Right lobe of liver (tissue), 6 donors: ENCODE measurements at places on chromosomes 3 and 15.

DNA sequence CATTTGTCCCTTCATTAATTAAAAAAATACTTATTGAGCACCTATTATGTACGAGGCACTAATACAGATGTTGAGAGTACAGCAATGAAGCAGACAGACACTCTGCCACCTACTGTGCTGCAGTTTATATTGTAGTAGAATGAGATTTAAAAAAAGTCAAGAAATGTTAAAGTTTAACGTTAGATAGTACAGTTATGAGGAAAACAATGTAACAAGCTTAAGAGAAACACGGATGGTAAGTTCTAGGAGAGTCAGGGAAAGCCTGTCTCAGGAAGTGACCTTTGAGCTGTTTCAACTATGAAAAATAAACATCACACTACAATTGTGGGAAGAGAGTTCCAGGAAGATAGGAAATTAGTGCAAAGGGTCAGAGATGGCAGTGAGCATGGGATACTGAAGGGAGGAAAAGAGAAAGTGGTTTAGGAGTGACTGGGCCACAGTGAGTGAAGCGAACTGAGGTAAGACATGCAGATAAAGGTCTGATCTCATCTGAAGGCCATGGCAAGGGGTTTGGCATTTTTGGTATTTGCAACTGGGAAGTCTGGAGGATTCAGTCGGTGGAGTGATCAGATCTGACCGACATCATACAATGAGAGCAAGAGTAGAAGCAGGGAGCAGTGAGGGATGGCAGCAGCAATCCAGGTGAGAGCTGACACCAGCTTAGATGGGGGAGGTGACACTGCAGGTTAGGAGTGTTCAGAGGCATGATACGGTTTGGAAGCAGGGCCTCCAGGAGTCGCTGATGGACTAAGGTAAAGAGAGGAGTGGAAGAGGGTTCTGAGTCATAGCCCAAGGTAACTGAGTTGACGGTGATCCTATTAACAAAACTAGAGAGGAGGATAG is 28.5 kb downstream of the PLSCR4 start:
- DNase-seq, result peak; percentile 54

- no peak for DNase-seq
Observed at GRCh38 chr3:129031476-129032215, 28.9 kb upstream of the GP9 start.

GRCh38 chr15:51255533-51255932 is 82.9 kb downstream of the CYP19A1 start:
- no peak for DNase-seq

GRCh38 chr3:152976239-152976638 is 141.3 kb downstream of the P2RY1 start:
- no peak for DNase-seq

DNA sequence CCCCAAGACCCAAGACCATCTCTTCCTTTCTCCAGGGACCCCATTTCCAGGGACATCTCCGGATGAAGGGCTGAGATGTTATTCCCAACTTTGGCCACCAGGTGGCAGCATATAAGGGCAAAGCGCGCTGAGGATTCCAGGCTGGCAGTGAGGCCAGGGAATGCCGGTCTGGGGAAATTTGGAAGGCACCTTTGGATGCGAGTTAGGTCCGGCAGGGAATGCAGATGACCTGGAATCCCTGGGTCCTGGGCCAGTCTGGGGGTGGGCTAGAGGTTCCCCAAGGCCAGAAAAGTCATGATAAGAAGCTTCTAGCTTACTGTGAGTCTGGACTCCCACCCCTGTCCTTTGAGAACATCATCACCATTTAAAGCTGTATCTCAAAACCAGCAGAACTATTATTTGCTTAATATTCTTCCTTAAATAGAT is 1.6 kb upstream of the CHST13 start:
- DNase-seq, result peak; percentile 81

GRCh38 chr15:41028853-41029252 is 75.6 kb downstream of the CHAC1 start:
- no peak for DNase-seq

GRCh38 chr3:111319598-111319997 is 222.4 kb upstream of the CD96 start:
- DNase-seq, result no peak

DNA sequence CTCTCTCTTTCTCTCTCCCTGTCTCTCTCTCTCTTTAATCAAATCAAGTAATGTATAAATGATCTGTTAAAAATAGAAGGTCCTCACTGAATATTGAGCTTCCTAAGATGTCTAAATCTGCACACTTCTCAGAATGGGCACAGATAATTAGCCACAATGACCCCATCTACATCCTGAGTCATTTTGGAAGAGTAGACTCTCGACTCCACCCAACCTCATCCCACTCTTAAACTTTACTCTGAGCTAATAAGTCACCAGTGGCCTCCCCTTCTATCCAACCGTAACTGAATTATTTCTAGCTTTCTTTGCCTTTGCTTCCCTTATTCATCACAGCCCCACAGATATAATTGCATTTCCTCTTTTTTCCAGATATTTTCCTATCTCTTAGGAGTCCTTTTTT is 326.5 kb upstream of the ZNF717 start:
- DNase-seq, result no peak

DNA sequence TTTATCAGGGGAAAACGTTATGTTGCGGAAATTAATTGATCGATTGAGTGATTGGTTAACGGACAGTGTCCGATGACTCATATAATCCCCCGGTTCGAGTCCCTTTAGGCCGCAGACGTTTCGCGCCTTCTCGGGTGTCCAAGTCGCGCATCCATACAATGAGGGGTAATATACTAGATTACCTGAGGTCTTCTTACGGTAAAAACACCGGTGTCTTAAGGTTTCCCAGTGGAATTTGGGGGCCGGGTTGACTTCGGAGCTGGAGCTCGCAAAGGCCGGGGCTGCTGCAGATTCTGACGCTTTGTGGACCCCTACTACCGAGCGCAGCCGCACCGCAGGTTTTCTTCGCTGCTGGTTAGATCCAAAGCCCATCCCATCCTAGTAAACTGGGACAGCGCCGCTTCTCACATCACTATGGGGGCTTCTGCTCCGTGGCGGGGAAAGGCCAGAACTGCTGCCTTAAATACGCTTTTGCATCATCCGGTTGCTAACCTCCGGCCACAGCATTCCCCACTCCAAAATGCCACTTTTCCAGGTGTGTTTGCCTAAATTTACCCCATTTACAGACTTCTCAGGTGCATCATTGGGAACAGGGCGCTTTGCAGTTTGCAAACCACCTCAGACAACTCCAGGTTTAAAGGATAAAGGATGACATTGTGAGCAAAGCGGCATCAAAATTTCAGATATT is 858 bp upstream of the SACM1L start:
- peak; percentile 61 for DNase-seq

DNA sequence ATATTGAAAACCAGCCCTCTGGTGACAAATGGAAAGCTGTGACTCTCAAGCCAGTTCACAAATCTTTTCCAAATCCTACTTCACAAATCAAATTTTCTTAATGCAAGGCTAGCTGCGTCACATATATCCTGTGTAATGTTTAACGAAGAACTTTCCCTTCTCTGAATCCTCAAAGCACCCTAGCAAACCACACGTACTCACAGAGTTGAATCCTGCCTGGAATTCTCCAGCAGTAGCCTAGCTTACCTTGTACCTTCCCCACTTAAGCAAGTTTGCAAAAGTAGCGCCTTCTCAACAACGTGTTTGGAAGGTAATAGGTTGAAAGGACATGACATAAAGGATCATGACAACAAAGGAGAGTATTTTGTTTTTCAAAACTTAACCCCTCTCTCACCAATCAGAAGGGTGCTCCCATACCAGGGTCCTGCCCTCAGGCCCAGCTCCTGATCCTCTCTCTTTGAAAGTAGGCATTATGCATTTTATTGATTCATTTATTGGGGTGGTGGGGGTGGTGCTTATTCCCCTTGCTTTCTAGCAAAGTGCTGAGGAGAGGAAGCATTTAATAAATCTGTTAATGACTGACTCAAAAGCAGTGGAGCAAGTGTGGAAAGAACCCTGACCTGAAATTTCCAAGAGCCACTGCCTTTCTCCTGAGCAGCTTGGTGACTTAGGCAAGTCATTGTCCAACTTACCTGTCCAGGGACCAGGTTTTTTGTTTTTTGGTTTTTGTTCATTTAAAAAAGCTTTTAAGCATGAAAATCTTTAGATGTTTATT is 531.6 kb downstream of the MECOM start:
- no peak for DNase-seq

GRCh38 chr15:68379058-68379758 is 52.8 kb downstream of the ITGA11 start:
- DNase-seq, result no peak

- no peak for DNase-seq
Observed at GRCh38 chr3:127590282-127590592, 296 bp downstream of the TPRA1 start.

DNA sequence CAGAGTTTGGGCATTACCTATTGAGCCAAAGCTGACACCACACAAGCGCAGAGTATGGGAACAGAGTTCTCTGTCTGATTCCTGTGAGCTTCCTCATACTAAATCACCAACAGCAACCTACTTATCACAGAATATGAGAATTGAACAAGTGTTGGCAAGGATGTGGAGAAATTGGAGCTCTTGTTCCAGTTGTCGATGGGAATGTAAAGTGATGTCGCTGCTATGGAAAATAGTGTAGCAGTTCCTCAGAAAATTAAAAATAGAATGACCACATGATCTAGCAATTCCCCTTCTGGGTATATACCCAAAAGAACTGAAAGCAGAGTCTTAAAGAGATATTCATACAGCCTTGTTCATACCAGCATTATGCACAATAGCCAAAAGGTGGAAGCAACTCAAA is 33.4 kb downstream of the CD86 start:
- no peak for DNase-seq

DNA sequence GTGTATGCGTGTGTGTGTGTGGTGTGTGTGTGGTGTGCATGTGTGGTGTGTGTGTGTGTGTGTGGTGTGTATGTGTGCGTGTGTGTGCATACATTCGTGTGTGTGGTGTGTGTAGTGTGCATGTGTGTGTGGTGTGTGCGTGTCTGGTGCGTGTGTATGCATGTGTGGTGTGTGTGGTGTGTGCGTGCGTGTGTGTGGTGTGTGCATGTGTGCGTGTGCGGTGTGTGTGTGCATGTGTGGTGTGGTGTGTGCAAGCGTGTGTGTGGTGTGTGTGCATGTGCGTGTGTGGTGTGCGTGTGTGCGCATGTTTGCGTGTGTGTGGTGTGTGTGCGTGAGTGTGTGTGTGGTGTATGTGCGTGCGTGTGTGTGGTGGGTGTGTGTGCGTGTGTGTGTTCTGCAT is 210.4 kb downstream of the LRTM1 start:
- DNase-seq, result no peak

DNA sequence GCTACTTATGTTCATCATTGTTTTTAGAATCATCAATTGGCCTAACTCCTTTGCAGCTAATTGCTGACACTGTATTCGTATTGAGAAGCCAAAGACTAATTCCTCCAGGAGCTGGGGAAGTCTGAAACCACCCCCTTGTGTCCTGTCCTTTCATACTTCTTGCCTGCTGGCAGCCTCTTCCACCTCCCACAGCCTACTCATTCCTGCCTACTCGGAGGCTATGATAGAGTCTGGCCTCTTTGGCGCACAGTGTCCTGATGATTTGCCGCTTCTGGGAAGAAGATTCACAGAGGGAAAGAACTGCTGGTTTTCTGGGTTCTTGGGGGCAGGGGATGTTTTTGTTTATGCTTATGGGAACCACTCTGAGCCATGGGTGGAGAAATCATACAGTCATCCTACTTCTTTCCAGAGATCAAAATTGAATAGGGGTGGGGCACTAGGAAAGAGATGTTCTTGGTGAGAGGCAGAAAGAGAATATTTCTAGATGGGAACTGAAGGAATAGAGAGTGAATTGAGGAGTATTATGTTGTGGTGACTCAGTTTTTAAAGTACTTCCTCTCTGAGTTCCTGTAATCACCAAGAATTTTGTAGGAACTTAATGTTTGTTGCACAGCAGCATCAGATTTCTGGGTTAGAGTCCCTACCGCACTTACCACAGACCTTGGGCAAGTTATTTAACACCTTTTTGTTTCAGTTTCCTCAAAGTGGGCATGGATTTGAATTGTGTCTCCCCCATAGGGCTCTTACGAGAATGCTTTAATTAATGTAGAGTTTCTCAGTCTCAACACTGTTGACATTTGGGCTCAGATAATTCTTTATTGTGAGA is 22.1 kb upstream of the SCAANT1 start:
- DNase-seq, result no peak

DNA sequence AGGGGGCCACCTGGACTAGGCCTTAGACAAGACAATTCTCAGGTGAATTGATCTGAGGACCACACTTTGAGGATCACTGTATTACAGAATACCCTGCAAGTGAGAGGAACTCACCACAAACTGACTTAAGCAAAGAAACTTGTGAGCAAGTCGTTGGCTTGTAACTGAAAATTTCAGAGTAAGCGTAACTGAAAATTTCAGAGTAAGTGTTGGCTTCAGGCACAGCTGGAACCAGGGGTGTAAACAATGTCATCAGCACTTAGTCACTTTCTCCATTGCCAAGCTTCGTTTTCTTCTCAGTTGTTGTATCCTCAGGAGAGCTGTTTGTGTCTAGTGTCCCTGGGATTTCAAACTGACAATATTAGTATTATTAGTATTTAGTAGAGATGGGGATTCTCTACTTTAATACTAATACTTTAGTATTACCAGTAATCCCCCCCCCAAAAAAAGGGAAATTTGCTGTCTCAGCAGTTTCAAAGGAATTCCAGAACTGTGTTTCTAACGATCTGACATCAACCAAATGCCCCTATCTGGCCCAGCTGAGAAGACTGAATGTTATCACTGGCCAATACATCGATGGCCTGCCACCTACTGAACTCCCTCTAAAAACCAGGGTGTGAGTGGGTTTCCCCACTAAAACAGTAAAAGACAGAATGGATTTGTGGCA is 474.4 kb downstream of the NTRK3 start:
- DNase-seq, result no peak

DNA sequence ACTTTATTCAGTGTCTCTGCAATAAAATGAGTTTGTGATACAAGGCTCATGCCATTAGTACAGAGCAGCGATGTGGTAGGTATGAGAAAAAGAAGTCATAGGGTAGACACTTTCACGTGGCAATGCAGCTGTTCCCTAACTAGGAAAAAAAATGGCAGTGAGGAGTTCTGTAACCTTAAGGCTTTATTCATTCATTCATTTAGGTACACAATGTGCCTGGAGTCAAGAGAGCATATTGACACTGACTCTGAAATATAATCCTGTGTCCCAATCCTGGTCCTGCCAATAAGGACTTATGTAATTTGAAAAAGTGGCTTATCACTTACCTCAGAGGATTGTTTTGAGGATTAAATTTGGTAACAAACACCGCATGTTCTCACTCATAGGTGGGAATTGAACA is 173.0 kb upstream of the AZI2 start:
- DNase-seq, result no peak

GRCh38 chr15:43828061-43828657 is 1.4 kb downstream of the WDR76 start:
- DNase-seq, result no peak

DNA sequence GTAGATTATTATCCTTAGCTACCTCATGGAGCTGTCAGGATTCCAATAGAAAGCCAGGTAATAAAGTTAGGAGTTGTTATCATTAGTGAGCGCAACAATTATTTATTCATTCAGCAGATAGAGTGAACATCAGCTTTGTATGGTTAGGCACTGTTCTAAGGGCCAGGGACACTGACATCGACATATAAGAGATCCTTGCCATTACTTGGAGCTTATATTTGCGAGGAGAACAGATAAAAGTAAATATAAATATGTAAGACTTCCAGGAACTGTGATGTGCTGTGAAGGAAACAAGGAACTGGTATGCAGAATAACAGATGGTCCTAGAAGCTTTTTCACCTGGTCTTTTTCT is 473 bp downstream of the LSM3 start:
- DNase-seq, result no peak

GRCh38 chr15:40731034-40731433 is 24.0 kb downstream of the RMDN3 start:
- no peak for DNase-seq
